Mesenteric fat pad (tissue), 1 donor: ENCODE measurements at places on chromosomes 7 and 10. TPM values are rescaled to one million over a fixed set of nuclear protein-coding genes. Genes with fewer than 3 reads are reported as not detected.

DNA sequence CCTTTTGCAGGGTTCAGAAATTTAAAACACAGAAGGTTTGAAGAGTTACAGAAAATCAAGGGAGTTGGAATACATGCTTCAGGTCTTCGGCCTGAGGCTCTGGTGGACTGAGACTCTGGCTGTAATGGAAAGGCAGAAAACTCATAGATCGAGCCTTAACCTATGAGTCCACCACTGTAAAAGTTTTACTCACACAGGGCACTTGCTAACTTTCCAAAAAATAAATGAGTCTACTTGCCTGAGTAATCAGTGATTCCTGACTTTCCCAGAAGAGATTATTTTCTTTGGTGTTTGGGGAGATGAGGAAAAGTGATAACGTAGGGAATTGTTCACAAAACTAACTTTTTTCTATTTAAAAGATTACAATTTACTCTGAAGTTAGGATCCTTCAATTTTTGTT, 108.0 kb downstream of the MBL2 start:
- no peak for DNase-seq

DNA sequence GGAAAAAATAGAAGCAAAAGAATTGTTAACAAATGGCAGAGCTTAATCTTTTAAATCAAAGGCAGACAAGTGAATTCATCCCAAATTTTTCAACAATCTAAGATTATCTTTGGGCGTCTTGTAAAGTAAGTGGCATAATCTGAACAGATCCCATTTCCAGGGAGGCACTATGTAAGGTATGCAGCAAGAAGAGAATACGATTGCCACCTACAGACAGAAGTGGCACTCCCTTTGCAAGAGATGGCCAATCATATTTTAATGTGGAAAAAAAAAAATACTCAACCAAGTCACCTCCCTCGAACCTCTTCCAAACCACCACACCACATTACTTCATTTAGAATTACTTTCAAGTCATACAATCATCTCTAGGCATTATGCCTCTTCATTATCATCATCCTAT, 4.0 kb downstream of the GFRA1 start:
- DNase-seq = no peak

GRCh38 chr7:100132697-100133151, 6.0 kb downstream of the MBLAC1 start:
- no peak for DNase-seq

The CPN1 gene
- not detected for total RNA-seq

- DNase-seq = no peak
Measured at GRCh38 chr10:125118011-125118611, 42.3 kb downstream of the CTBP2 start.

GRCh38 chr7:158295966-158296797, 291.4 kb downstream of the PTPRN2 start:
- DNase-seq = peak; percentile 76

- no peak for DNase-seq
Measured at GRCh38 chr7:104723001-104723400, 291.0 kb upstream of the KMT2E start.

The EN2 gene
- total RNA-seq = 0.22 TPM

DNA sequence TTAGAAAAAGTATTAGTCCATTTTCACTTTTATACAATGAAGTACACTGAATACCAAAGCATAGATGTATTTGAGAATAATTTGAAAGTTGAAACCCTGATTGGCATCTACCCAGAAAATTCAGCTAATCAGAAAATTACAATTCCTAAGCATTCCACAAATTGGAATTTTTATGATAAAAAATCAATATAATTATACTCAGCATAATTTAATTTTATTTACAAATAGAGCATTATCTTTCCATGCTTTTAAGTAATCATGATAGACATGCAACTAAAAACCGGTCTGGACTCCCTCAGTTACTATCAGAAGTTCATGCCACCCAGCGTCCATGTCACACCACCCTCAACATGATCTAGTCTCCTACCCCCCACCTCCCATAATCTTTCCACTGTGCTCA, 50.4 kb downstream of the ARL4A start:
- no peak for DNase-seq

GRCh38 chr7:130365511-130366441, 14.5 kb upstream of the CPA1 start:
- DNase-seq = no peak

- DNase-seq = peak; percentile 91
Measured at GRCh38 chr7:28179120-28180030, 1.2 kb downstream of the JAZF1 start.

DNA sequence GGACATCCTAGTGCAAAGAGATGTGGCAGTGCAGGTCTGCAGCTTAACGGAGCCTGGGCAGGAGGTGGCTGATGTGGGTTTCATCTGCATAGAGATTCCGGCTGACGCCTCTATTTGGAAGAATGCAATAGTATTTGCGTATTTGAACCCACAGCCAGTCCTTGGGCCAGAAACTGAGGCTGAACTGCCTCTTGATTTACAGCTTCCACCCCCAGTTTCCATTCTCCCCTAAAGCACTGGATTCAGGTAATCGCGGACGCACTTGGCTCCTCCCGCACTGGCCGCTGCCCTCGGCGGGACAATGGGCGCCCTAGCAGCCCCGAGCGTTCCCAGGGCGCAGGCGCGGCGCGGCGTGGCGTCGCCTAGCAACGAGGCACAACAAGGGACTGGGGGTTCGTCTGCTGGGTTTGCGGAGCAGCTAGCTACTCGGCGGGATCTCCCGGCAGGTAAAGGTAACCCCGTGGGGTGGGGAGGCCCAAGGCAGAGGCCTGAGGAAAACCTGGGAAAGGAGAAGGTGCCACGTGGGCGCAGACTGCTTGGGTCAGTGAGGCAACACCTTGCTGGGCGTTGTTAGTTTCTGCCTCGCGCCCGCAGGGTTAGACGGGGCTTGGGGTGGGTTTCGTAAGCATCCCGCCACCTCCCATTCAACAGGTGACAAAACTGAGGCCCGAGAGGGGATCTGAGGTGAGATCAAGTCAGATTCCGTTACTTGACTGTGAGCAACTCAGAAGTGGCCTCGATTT, at the start of gene ARMC3:
Gene ARMC3 (plus strand): TSS at position 393 of the 743 bp plus-strand sequence. CDS start 3,944 bp downstream, outside the sequence.
- DNase-seq = no peak

DNA sequence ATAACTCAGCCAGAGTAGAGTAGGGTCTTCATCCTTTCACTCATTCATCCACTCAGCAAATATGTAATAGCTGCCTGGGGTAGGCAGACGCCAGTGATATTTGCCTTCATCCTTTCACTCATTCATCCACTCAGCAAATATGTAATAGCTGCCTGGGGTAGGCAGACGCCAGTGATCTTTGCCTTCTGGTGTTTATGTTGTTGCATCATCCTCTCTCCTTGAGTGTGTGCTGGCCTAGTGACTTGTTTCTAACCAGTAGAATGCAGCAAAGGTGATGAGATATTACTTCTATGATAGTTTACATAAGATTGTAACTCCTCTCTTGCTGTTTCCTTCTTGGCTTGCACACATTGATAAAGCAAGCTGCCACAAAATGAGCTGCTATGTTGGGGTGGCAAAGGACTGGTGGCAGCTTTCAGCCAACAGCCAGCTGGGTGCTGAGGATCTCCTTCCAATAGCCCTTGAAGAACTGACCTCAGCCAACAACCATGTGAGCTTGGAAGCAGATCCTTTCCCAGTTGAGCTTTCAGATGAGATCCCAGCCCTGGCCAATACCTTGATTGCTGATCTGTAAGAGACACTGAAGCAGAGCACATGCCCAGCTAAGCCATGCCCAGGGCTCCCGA, 23.2 kb upstream of the MTPN start:
- no peak for DNase-seq

DNA sequence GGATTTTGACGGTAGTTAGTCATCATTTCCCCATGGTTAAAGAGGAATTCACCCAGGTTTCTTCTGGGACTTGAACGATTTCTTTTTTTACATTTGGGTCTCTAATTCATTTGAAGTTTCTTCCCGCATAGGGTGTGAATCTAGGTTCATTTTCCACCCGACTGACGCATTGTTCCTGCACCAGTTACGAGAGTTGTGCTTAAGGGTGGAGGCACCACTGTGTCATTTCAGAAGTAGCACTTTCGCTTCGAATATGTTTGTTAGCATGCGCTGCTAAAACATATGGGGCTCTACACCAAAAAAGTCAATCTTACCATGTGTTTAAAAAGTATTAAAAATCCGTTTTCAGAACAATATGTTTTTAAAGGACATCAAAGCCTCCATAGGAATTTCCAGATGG, 140.3 kb downstream of the VIPR2 start:
- no peak for DNase-seq
